ENCODE measurements at places on chromosomes 5 and 9.
A peak's percentile ranks its signal among the peaks of the same experiment; 100 is the strongest.

GRCh38 chr9:76025286-76025685, 134.8 kb downstream of the PCSK5 start:
- DNase-seq, result no peak

DNA sequence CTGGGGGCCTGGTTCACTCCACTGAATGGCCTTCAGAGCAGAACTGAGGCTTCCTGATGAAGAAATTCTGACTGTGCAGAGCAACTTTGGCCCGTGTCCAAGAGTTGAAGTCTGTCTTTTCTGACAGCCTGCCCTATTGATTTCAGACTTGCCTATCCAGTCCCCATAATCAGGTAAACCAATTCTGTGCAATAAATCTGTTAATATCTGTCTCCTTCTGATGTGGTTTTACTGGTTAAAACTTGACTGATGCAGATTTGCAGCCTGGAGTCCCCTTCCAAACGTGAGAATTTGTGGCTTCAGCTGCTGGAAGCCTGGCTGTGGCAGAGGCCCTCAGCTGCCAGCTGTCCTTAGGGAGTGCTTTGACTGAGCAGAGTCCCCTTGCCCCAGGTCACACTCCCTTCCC, 283.9 kb upstream of the ANKRD55 start:
- DNase-seq, result no peak

DNA sequence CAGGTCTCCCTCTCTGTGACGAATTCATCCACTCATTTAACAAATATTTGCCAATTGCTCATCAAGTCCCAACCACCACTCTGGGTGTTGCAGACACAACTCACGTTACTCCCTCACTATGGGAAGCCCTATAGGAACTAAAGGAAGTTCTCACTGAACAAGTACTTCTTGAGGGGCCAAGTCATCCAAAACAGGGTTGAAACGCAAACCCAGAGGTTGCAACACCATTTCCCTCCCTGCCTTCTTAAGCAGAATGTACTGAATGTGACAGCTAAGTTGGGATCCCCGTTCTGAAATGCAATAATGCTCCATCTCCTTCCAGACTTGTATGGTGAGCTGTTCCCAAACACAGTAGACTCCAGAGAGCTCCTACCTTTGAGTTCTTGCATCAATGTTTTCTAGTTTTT, 34.3 kb downstream of the EPB41L4B start:
- no peak for DNase-seq

- DNase-seq, result peak; percentile 62
Observed at GRCh38 chr5:96714951-96715451, 52.8 kb downstream of the CAST start.

GRCh38 chr9:7186175-7186574, 428.4 kb downstream of the KDM4C start:
- no peak for DNase-seq

- DNase-seq, result peak; percentile 60
Observed at GRCh38 chr9:121075251-121076036, 689 bp downstream of the CNTRL start.

- peak; percentile 58 for DNase-seq
Observed at GRCh38 chr9:68705531-68706362, 707 bp downstream of the PIP5K1B start.

- no peak for DNase-seq
Observed at GRCh38 chr5:119332978-119333401, 22.8 kb upstream of the TNFAIP8 start.

DNA sequence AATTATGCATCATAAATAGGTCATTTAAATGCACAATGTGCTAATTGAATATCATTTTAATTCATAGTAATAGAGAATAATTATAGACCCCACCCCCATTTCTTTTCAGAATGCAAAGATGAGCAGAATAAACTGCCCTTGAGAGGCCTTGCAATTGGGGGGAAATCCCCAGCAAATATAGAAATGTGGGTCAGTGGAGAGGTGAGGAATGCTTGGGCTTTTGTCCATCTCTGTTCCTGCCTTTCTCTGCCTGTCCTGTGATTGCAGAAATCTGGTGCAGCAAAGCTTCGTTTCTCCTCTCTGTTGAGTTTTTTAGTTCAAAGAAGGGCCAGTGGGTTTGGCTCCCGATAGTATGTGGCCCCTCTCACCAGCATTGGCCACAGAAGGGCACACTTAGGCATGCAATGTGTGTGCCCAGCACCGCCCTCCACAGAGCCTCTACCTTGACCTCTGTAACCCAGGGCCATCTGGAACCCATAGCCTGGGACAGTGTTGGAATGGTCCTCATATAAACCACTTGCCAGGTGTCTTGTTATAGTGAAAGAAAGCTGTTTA, 164.2 kb downstream of the SEMA6A start:
- no peak for DNase-seq

All from NCI-H774 (cell line).